ENCODE measurements at places on chromosomes 1 and 21. TPM values are rescaled to one million over a fixed set of nuclear protein-coding genes. Genes with fewer than 3 reads are reported as not detected.

The FCGR3A gene
- 11.7 TPM for total RNA-seq

The SLC44A5 gene
- 6.7 TPM for total RNA-seq

The LDLRAD1 gene
- not detected for total RNA-seq

The ST6GALNAC3 gene
- 13.3 TPM for total RNA-seq

GRCh38 chr1:111804776-111805175 lies 49.1 kb downstream of the DDX20 start:
- no peak for DNase-seq

- DNase-seq = no peak
These were observed 64.5 kb upstream of the PLPPR5 start for GRCh38 chr1:99069146-99069545.

DNA sequence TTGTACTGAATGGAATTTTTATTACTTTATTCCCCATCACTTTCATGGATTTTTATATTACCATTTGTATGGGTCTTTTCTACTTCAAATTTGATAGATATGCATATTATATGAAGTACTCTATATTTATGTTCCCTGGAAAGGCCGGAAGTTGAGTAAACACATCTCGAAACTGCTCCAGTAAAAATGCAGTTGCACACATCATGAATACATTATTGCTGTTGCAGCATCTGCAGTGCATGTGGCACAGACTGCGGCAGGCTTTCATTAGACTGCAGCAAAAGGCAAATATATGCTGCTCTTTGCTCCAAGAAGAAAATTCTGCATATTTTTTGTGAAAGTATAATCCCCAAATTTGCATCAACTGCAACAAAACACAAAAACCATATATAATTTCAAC lies 48.7 kb upstream of the LRRC7 start:
- no peak for DNase-seq

GRCh38 chr1:169456029-169456428 lies 28.8 kb upstream of the CCDC181 start:
- no peak for DNase-seq

DNA sequence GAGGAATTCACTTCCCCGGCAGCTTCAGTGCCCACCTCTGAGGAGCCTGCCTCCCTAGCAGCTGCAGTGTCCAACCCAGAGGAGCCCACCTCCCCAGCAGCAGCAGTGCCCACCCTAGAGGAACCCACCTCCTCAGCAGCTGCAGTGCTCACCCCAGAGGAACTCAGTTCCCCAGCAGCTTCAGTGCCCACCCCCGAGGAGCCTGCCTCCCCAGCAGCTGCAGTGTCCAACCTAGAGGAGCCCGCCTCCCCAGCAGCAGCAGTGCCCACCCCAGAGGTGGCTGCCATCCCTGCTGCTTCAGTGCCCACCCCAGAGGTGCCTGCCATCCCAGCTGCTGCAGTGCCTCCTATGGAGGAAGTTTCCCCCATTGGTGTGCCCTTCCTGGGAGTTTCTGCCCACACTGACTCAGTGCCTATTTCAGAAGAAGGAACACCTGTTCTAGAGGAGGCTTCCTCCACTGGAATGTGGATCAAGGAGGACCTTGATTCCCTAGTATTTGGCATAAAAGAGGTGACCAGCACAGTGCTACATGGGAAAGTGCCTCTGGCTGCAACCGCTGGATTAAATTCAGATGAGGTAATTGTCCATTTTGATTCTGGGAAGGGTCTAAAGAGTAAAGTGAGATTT lies 77.4 kb upstream of the BMP8A start:
- DNase-seq = no peak

DNA sequence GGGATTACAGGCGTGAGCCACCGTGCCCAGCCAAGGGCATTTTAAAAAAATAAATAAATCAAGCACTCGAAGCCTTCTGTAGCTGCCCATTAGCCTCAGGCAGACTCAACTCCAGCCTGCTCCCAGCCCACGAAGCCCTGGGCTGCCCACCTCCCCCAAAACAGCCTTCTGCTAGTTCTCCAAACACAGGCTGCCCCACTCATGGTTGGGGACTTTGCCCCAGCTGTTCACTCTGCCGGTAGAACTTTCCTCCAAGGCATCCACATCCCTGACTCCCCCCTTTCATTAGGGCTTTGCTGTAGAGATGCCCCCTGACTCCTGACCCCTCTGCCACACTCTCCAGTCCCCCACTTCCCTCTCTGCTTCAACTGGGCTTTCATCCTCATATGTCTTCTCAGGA lies 29.7 kb upstream of the LAPTM5 start:
- DNase-seq = no peak

GRCh38 chr1:64195081-64195395 lies 8.4 kb upstream of the UBE2U start:
- DNase-seq = no peak

GRCh38 chr1:202249436-202249835 lies 55.8 kb downstream of the LGR6 start:
- DNase-seq = no peak

- no peak for DNase-seq
These were observed 5.8 kb upstream of the ETV3L start for GRCh38 chr1:157105298-157105987.
